Activated CD4-positive, CD25-positive, alpha-beta regulatory T cell treated with anti-CD3 and anti-CD28 coated beads, Interleukin-2, amount 50 U/mL, for 16 hours (primary cell): ENCODE measurements at places on chromosomes 12 and 14.

GRCh38 chr12:89230376-89231315 lies 121.7 kb downstream of the DUSP6 start:
- no peak for DNase-seq

GRCh38 chr12:4107436-4107878 lies 166.1 kb upstream of the CCND2 start:
- DNase-seq = peak; percentile 60

- DNase-seq = no peak
Measured at GRCh38 chr12:111686574-111687105, 787 bp downstream of the ACAD10 start.

DNA sequence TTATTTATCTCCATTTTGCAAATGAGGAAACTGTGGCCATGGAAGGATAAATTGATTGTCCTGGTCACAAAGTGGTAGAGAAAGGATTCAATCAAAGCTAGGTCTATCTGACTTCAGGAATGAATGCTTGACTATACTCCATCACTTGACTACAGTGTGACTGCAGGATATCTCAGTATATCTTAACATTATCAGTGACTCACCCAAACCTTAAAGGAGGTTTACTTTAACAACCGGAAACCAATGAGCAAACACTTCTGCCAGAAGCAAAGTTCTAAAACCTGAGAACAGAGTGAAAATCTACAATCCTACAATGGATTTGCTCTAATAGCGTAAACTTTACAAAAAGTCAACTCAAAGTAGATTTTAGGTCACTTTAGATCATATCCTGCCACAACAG lies 277.0 kb downstream of the CEP128 start:
- DNase-seq = no peak

GRCh38 chr12:63894132-63894531 lies 49.6 kb downstream of the SRGAP1 start:
- no peak for DNase-seq

GRCh38 chr12:54993181-54993835 lies 8.7 kb upstream of the TESPA1 start:
- peak; percentile 34 for DNase-seq

DNA sequence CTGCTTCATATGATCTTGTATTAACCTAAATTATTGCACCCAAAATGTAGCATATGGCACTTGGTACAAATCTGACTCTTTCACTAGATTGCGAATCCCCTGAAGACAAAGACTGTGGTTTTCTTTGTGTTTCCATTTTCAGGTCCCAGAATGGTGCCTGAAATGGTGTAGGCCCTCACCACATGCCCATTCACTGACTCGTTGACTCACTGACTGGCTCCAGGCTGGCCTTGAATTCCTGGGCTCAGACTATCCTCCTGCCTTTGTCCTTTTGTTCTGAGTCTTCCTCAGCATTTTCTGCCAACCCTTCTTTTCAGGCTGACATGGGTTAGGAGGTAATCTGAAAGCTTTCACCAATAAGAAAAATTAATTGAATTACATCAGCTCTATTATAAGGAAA lies 368.7 kb upstream of the GARIN6 start:
- DNase-seq = no peak

- no peak for DNase-seq
Measured at GRCh38 chr14:27164139-27164538, 566.3 kb upstream of the NOVA1 start.

- DNase-seq = no peak
Measured at GRCh38 chr12:89821896-89822295, 113.3 kb upstream of the ATP2B1 start.

DNA sequence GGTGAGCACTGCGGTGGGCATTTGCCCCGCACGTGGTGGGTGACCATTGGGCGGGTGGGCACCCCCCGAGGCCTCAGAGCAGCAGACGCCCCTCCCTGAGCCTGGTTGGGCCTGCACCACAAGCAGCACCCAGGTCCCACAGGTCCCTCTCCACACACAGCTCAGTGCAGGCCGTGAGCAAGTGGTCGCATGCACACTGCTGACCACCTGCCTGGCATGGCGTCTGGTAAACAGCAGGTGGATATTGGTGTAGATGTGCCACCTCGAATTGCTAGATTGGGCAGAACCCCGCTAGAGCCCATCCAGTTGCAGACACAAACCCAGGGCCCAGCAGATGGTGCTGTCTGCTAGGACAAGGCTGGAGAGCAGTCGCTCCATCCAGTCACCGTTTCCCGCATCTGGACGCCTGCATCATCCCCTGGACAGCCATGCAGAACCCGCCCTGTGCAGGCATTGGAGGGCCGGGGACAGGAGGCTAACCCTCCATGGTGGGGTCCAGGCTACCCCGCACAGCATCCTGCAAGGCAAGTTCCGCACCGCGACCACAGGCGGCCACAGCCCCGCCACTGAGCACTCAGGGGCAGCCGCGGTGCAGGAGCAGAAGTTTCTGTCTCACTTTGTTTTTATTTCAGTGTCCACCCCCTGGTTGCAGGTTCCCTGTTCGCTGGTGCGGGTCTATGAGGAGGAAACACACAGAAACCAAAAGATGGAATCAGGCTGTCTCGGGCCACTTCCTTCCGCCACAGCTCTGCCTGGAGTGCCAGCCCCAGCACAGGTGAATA lies 45.6 kb upstream of the RIMBP2 start:
- peak; percentile 18 for DNase-seq

- DNase-seq = no peak
Measured at GRCh38 chr14:101096551-101096950, 193.0 kb upstream of the RTL1 start.

DNA sequence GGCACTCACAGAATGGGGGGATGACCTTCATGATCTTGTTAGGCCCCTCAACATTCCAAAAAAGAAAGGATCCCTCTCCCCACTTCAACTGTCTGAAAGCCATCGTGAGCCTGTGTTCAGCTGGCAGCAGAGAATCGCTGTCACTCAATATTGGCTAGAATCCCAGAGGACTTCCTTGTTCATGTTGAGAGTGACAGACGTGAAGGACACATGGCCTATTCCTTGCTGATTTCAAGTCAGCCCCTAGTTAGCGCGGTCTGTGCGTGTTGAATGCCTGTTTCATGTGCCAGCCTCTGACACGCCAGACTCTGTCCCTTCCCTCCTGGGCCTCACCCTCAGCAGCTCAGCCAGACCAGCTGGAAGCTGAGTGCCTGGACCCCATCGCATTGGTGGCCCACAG lies 43.1 kb downstream of the DNAH10 start:
- no peak for DNase-seq

DNA sequence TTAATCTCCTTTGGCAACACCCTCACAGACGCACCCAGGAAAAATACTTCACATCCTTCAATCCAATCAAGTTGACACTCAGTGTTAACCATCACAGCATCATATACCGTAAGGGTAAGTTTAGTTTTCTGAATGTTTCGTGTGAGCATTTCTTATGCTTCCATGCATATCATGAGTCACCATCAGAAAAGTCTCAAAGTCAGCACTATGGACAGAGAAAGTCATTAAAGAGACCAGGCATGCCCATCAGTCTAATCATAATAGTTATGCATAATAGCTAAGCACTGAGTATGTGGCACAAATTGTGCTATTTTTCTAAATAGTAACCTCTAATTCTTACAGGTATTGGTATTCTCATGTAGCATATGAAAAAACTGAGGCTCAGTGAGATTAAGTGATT lies 158.8 kb upstream of the PRMT8 start:
- DNase-seq = no peak

- DNase-seq = no peak
Measured at GRCh38 chr12:54917001-54917488, 62.7 kb downstream of the MUCL1 start.

DNA sequence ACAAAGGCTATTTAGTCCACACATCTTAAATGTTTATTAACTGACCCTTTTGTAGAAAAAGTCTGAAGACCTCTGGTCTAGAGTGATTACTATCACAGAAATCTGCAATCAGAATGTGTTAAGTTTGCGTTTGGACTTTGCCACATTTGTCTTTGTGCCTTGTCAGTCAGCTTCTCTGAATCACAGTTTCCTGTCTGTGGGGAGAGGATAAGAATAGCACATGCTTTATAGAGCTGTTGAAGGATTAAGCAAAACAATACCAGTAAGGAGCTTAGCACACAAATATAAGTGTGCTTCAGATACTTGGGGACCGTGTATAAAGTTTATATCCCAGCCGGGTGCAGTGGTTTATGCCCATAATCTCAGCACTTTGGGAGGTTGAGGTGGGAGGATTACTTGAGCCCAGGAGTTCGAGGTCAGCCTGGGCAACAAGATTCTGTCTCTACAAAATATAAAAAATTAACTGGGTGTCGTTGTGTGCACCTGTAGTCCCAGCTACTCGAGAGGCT lies 63.0 kb upstream of the BTG1 start:
- no peak for DNase-seq

- peak; percentile 31 for DNase-seq
Measured at GRCh38 chr14:77124345-77125280, 17.0 kb downstream of the ZDHHC22 start.

DNA sequence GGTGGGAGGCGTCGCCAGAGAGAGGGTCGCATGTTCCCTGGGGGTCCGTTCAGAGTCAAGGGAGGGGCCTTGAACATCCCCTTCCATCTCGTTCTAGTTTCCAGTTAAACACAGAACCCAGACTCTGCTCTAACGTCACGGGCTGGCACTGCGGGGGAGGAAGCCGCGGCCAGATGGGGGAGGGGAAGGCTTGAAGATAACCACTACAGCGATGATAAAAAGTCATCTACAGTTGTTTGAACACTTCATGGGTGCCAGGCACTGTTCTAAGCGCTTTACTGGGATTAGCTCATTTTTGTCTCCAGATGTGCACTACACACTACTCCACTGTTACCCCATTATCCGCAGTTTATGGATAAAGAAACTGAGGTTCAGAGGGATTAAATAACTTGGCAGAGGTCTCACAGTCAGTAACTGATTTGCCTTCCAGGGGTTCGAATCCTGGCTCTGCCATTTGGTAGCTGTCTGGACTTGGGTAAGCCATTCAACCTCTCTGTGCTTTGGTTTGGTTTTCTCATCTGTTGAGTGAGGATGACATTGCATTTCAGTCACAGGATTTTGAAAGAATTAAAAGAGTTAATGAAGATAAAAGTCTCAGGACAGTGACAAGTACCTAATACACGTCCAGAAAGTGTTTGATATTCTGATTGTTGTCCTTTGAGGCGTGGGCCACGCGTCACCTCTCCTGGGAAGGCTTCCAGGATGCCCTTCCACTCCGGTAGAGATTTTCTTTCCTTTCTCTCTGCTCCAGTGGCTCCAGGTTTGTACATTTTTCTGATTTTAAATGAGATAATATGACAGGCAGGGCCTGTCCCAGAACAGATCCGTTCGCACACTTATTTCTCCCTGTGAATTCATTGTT lies 798 bp upstream of the RASAL1 start:
- DNase-seq = no peak

GRCh38 chr12:115097416-115097815 lies 413.4 kb upstream of the TBX3 start:
- DNase-seq = no peak
